ENCODE measurements at places on chromosomes 16 and 17.
A peak's percentile ranks its signal among the peaks of the same experiment; 100 is the strongest.

- no peak for DNase-seq
These were observed 12.0 kb downstream of the CYBC1 start for GRCh38 chr17:82438401-82439193.

DNA sequence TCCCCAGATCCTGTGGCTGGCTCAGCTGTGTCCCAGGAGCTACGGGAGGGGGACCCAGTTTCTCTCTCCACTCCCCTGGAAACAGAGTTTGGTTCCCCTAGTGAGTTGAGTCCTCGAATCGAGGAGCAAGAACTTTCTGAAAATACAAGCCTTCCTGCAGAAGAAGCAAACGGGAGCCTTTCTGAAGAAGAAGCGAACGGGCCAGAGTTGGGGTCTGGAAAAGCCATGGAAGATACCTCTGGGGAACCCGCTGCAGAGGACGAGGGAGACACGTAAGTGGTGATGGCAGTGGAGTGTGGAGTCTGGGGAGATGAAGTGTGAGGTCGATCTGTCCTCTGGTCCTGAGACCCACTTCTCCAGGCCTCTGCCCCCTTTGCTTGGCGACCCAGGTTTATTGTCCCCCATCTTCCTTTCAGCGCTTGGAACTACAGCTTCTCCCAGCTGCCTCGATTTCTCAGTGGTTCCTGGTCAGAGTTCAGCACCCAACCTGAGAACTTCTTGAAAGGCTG, 585 bp downstream of the WRAP53 start:
- DNase-seq, result no peak

GRCh38 chr16:21277927-21278706, at the start of gene CRYM:
Gene CRYM, minus strand, starts transcription at chr16:21278290. Its CDS starts 39 bp downstream, at chr16:21278251.
- DNase-seq, result peak; percentile 18

GRCh38 chr17:17515934-17516930, 20.0 kb upstream of the RASD1 start:
- DNase-seq, result no peak

DNA sequence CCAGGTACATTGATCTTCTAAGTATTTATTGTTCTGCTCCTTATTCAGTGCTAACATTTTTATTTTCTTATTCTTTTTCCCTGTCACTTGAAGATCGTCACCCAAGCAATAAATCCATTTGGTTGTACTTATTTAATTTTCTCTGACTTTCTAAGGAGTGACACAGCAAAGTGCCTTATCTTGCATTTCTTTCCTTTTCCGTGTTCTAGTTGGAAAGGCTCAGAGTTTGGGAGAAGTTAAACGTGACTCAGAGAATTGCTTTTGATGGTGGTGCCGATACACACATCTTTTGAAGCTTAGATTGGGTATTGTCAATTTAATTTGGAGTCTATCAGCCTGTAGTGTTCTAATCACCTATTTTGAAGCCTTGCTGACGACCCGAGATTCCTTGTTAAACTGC, 72.0 kb downstream of the PITPNC1 start:
- no peak for DNase-seq

DNA sequence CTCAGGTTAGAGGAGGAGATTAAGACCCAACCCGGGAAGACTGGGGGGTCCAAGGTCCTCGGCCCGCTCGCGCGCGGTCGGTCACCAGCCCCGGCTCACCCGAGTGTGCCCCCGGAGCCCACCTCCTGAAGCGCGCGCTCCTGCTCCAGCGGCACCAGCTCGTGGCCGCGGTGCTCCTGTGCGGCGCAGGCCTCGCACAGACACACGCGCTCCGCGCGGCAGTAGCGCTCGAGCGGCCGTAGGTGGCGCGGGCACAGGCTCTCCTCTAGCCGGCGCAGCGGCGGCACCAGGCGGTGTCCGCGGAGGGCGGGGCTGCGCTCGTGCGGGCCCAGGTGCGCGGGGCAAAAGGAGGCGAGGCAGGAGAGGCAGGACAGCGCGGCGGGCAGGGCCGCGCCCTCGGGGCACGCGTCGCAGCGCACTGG, 618 bp downstream of the TRIM47 start:
- no peak for DNase-seq

All from stimulated activated CD8-positive, alpha-beta memory T cell treated with anti-CD3 and anti-CD28 coated beads, Interleukin-7, amount 100 ng/mL, for 48 hours (primary cell).